ENCODE measurements at places on chromosomes 11 and 22. TPM values are rescaled to one million over a fixed set of nuclear protein-coding genes. Genes with fewer than 3 reads are reported as not detected.

ANO1 gene
- 47.0 TPM for polyA plus RNA-seq

GRCh38 chr11:106281455-106282173 lies 204.2 kb downstream of the AASDHPPT start:
- DNase-seq: no peak

- no peak for DNase-seq
These were observed 5.1 kb downstream of the OR10V1 start for GRCh38 chr11:59708537-59708936.

DNA sequence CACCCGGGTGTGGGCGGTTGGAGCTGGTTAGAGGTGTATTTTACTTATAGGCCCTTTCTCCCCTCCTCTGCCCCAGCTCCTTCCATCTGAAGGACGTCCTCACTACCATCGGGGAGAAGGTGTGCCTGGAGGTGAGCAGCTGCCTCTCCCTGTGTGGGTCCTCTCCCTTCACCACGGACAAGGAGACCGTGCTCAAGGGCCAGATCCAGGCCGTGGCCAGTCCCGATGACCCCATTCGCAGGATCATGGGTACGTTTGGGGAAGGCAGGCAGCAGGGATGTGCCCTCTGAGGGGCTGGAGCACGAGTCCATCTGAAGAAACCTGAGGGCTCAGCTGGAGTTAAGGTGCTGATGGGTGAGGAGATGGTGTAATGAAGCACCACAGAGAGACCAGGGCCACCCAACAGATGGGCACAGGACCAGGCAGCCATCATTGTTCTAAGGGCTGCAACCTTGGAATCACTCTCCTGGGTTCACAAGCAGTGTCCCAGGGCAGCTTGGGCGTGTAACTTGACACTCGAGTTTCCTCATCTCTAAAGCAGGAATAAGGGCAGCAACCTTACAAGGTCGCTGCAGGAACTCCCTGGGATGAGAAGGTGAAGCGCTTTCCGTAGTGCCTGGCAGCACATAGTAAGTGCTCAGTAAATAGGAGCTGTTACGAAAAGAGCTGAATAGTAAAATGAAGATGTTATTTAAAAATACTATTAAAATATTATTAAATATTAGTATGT lies 29.4 kb downstream of the TCP11L1 start:
- DNase-seq: no peak

DNA sequence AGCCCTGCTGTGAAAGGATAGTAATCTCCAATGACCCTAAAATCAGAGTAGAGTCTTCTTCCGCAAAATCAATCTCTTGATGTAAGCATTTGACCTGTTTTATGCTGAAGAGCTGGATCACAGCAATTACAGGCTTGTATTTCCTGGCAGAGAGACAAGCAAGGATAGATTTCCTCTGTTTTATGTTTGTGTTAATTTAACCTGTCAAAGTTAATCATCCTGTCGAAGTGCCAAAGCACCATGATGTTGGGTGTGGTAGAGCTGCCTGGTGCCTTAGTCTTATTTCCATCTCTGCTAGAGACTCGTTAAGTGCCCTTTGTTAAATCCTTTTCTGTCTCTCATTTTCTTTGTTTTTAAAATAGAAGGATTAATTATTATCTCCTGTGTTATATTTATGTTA lies 248.1 kb downstream of the CNTN5 start:
- DNase-seq: no peak

- no peak for DNase-seq
These were observed 40.3 kb upstream of the A4GALT start for GRCh38 chr22:42760806-42761565.

DNA sequence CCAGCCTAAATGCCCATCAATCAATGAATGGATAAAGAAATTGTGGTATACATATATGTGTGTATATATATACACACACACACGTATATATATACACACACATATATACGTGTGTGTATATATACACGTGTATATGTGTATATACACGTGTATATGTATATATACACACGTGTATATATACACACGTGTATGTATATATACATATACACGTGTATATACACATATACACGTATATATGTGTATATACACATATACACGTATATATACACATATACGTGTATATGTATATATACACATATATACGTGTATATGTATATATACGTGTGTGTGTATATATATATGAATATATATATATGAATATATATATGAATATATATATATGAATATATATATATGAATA lies 54.1 kb downstream of the C2CD3 start:
- DNase-seq: no peak

- DNase-seq: no peak
These were observed 19.9 kb upstream of the OR8B8 start for GRCh38 chr11:124465368-124465767.

DNA sequence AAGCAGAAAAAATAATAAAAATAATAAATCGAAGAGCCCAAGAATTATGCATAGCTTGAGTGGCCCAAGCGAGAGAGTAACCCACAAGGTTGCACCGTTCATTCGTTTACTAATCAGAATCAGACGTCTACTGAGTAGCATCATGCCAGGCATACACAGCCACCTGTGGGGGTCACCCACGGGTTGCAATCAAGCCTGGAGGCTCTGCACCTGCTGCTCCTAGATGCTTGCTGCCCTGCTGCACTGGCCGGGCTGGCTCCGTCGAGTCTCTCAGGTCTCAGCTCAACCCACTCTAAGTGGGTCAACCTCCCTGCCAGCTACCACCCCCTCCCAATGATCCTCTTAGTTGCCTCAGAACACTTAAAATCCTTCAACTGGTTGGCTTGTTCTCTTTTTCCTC lies 2.0 kb upstream of the TESMIN start:
- DNase-seq: no peak

- DNase-seq: no peak
These were observed 5.4 kb downstream of the MYO18B start for GRCh38 chr22:25747245-25747944.

IGSF22 gene
- 1.5 TPM for polyA plus RNA-seq

DNA sequence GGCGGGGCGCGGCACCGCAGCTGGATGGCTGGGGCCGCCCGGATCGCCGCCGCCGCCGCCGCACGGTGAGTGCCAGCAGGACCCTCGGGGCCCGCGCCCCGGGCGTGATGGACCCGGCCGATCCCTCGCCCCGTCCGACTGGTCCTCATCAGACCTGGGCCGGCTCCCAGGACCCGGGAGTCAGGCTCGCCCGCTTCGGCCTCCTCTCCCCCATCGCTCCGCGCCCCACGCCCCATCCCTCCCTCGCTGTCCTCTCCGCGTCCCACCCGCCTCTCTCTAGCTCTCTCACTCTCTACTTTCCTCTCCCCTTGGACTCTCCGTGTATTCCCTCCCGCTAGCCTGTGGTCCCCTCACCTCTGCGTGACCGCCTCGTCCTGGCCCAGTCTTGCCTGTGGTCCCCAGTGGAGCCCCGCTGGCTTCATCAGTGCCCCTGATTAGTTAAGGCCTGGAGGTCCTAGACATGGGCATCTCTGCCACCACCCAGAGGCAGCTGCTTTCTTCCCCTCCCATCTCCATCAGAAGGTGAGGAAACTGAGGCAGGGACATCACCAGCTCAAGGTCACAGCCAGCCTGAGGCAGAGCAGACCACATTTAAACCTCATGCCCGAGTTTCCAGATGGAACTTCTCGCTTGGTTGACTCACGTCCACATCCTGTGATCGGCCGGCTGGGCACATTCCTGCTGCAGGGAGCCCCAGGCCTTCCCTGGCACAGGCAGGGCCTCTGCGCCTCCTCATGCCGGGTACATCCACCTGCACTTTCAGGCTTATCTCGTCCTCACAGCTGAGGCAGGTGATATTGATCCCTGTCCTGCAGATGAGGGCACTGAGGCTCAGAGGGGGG lies 429 bp downstream of the SLC39A13 start:
- DNase-seq: no peak

DNA sequence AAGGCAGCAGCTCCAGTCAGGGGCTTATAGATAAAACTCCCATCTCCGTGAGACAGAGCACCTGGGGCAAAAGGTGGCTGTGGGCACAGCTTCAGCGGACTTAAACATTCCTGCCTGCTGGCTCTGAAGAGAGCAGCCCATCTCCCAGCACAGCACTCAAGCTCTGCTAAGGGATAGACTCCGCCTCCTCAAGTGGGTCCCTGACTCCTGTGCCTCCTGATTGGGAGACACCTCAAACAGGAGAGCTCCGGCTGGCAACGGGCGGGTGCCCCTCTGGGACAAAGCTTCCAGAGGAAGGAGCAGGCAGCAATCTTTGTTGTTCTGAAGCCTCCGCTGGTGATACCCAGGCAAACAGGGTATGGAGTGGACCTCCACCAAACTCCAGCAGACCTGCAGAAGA lies 279.4 kb downstream of the LARGE1 start:
- no peak for DNase-seq

GRCh38 chr11:69481393-69481844 lies at the start of gene LINC01488:
Gene LINC01488, plus strand, starts transcription at chr11:69481663.
- DNase-seq: no peak

TRIM29 gene
- polyA plus RNA-seq: 1.7 TPM

HMOX1 gene
- polyA plus RNA-seq: 50.5 TPM

DNA sequence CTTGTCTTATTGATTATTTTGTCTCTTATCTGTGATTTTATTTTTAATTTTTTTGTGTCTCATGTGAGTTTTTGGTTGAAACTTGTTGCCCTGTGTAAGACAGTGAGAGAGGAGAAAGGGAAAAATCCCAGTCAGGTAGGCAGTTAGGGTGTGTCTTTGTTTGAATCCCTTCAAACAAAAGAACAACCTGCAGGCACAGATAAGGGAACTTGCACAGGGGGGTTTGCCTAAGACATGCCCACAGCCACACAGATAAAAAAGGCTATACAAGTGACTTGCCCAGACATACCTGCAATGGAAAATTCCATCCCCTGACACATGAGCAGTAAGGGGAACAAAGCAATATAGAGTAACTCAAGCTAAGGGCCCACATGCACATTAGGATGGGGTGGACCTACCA lies 127.8 kb upstream of the PLET1 start:
- no peak for DNase-seq

- no peak for DNase-seq
These were observed 9.0 kb downstream of the PRRG4 start for GRCh38 chr11:32838505-32839274.

DBX1 gene
- polyA plus RNA-seq: not detected

CHRNA10 gene
- 3.5 TPM for polyA plus RNA-seq

DNA sequence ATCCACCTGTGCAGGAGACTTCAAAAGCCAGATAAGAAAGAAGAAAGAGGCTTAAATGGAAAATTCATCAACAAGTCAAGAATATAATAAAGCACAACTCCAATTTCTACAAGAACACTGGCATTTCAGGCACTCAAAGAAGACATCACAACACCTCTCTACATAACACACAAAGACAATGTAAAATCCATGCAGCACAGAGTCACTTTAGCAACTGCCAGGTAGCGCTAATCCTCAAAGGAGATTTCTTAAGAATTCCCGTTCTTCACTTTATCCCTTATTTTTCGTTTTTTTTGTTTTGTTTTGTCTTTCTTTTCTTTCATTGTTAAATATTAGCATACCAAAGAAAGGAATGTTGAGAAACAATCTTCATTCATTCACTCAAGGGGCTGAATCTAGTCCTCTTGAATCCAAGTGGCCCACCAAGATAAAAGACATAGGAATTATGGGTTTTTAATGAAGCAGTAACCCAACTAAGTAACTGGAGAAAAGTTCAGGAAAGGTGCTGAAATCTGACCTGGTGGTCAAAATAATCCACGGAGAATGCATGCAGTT lies 95.0 kb downstream of the CADM1 start:
- DNase-seq: no peak

CALCA gene
- polyA plus RNA-seq: 14.2 TPM

- no peak for DNase-seq
These were observed 1.8 kb upstream of the MARK2 start for GRCh38 chr11:63837027-63837688.

BTG4 gene
- polyA plus RNA-seq: not detected

DNA sequence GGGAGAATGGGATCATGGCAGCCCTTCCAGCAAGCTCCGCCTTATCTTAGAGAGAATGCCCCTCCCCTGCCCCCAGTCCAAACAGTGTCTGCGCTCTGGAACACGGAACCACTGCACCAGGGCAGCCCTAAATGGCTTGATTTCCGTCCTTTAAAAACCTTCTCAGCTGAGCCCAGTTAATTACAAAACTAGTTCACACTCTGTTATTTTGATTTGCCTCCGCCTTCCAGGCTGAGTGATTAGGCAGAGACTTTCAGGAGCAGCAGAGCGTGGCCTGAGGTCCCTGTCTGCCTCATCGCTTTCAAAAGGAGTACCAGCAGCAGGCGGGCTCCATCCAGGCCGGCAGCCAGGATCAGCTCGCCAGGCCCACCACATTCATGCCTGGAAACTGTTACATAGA lies 313.0 kb downstream of the BRD1 start:
- DNase-seq: no peak

RHBDD3 gene
- polyA plus RNA-seq: 40.3 TPM

GRCh38 chr11:118274186-118274585 lies 10.1 kb upstream of the MPZL2 start:
- DNase-seq: no peak

DNA sequence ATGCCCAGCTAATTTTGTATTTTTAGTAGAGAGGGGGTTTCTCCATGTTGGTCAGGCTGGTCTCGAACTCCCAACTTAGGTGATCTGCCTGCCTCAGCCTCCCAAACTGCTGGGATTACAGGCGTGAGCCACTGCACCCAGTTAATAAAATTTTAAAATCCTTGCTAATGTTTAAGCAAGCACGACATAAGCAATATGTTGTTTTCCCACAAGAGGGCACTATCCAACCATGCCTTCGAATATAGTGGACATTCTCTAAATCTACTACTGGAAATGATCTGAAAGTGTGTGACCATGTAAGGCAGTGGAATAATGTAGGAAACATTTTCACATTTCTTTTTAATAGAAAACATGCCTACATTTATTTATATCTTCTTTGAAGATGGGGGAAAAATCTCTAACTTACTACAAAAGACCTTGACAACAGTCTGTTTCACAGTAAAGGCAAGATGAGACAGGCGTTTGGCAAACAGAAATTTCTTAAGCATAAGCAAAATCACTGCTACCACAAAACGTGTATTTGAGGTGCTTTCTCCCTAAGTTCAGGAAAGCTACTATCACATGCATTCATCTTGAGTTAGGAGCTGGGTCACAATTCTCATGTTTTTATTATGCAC lies 38.2 kb downstream of the PITPNB start:
- DNase-seq: peak; percentile 63

Measured in left renal pelvis (tissue), 4 donors.